Hematopoietic multipotent progenitor cell treated with erythropoietin and hydrocortisone succinate and interleukin-3 and kit ligand, for 4 days (in vitro differentiated cells): ENCODE measurements at places on chromosomes 2 and 18.

GRCh38 chr2:127485051-127485693 lies 41.1 kb downstream of the IWS1 start:
- peak; percentile 53 for DNase-seq

DNA sequence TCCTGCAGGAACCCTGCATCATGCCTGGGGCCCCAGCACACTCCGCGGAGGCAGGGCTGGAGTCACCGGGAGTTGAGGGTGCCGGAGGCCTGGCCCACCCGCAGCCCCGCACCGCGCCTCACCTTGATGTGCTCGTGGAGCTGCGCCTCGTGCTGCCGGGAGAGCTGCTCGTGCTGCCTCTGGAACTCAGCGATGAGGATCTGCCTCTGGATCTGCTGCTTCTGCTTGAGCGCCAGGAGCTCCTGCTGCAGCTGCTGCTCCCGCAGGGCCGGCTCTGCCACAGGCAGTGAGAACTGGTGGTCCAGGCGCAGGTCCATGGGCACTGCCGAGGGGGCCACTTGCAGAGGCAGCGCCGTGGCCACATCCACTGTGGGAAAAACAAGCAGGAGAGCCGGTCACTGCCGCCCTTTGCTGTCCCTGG lies 211.1 kb downstream of the HDAC4 start:
- no peak for DNase-seq

DNA sequence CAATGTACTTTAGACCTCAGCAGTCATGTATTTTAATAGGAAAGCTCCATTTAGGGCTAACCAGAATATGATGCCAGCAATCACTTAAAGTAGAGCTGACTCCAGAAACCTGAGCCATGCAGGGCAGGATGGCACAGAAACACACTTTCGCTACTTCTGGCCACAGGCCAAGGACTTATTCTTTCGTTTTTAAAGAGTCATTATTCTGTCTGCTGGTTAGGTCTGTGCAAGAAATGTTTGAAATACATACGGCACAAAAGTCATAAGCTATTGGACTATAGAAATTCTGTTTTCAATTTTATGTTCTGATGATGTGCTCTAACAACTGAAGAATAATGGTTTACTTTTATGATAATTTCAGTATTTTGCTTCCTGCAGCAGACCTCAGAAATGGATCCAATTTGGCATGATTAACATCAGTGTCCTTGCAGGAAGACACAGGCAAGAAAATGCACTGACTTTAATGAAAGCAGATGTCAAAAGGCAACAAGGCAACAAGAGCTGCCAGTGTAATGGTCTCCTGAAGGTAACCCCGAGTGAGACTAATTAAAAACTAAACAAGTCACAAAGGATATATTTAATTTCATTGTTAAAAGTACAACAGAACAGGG lies 114.4 kb upstream of the CHRNA1 start:
- DNase-seq: peak; percentile 6

DNA sequence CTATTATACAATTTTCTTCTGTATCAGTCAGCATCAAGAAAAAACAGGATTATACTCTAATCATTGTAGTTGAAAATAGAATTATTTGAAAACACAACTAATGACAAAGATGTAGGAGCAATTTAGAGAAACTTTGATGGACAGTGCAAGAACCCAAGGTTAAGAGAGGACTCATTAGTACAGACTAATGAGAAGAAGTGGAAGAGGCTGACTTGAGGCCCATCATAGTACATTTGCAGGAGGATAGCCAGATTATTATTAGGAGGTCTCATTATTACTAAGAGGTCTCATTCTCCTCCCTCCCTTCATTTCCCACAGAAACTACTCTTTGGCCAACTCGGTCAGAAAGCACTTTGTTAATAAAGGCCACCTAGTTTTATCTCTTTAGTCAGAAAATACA lies 1983.0 kb downstream of the SUCLG1 start:
- DNase-seq: no peak

GRCh38 chr2:239013678-239013976 lies 165.7 kb downstream of the TWIST2 start:
- no peak for DNase-seq

GRCh38 chr2:50748671-50749070 lies 283.3 kb downstream of the NRXN1 start:
- no peak for DNase-seq

DNA sequence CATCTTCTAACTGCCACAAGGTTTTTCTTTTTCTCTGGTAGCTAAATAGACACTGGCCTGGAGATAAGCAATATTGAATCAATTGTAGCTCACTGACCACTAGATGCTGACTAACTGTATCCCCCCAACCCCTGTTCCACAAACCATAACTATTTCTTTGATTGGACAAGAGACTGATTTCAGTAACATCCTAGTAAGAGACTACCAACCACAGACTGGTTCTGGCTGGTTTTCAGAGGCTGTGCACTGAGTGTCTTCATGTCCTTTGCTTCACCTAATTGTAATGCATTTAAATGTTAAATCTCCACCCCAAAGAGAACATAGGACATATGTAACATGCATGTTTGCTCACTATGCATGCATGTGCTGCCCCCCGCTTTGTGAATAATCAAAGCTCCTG lies 3.2 kb upstream of the AAK1 start:
- DNase-seq: no peak

DNA sequence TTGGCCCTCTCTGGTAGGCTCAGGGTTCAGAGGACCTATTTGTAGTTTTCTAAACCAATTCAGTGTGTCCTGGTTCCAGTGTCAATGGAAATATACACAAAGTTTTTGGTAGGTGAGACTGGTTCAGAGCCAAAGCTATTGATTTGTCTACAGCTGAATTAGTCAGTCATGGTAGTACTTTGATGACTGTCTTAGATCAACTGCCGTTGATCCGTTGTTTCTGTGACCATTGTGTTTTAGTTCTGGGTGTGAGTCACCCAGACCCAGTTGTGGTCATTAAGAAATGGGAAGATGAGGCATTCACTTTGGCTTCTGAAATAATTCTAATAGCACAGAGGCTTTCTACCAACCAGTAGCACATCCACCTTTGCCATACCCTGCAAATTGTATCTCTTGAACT lies 16.0 kb upstream of the RPE start:
- no peak for DNase-seq

- no peak for DNase-seq
Measured at GRCh38 chr2:71938659-71939587, 208.7 kb downstream of the CYP26B1 start.

GRCh38 chr2:154537024-154537423 lies 161.5 kb upstream of the KCNJ3 start:
- no peak for DNase-seq

- peak; percentile 27 for DNase-seq
Measured at GRCh38 chr18:25066516-25066915, 285.4 kb downstream of the ZNF521 start.

DNA sequence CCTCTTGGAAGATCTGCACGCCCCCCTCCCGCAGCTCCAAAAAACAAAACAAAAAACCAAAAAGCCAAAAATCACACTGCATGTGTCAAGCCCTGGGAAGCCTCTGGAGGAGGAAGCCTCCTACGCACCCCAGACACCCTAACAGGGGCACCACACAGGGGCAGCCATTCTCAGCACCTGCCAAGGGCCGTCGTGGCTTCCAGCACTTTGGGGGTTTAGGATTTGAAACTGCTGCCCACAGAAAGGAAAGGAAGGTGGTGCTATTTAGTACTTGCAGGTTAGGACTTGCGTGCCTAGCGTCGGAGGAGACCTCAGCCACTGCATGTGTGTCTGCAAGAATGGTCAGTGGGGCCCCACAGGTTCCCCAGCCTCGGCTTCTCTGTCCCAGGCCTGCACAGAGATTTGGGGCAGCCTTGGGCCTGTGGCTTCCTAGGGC lies 419 bp upstream of the GPR55 start:
- DNase-seq: no peak

DNA sequence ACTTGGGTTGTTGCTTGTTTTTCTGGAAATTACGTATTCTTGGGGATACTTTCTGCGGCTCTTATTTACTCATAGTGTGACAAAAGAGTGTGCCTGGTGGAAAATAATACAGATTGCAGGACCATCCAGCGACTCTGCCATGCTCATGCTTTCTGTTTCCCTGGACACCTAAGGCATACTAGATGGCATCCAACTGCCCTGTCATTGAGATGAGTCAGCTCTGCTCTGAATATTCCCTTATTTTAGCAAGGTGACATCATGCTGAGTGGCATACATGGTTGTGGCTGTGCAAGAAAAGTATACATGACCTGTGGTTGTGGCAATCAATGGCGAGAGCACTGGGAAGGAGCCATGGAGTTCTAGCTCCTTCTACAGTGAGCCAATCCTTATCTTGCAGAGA lies 471.0 kb downstream of the TMEM182 start:
- DNase-seq: no peak

GRCh38 chr18:34844732-34845459 lies 134.8 kb downstream of the DTNA start:
- DNase-seq: no peak

DNA sequence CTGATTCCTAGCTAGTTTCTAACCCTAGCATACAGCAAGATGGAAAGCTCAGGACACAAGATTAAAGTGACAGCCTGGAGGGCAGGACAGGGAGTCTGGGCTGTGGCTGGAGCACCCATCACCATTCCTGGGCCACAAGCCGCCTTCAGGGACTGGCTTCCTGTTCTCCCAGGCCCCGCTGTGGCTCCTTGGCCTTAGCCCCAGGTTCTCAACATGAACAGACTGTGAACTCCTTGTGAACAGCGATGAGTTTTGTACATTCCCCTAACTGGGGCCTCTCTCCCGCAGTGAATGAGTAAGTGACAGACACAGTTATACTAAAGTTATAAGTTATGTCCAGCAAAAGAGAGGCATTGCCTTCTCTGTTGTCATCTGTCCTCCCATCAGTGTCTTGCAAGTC lies 35.9 kb upstream of the SLC14A1 start:
- DNase-seq: no peak

DNA sequence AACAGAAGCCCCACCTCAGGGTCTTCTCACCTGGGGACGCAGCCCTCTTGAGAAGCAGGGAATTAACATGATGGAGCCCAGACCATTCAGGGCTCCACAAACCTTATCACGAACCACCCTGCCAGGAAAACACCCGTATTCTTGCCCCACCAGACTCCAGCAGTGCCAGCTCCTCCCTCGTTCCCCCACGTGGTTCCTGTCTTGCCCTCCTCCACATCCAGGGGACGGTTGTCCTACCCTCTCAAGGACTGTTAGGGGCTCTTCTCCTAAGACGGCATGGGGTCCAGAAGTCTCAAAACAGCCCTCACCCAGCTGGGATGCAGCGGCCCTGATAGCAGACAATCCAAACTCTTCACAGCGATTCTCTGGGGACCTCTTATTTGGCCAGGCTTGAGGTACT lies 372.2 kb upstream of the HS6ST1 start:
- DNase-seq: no peak

DNA sequence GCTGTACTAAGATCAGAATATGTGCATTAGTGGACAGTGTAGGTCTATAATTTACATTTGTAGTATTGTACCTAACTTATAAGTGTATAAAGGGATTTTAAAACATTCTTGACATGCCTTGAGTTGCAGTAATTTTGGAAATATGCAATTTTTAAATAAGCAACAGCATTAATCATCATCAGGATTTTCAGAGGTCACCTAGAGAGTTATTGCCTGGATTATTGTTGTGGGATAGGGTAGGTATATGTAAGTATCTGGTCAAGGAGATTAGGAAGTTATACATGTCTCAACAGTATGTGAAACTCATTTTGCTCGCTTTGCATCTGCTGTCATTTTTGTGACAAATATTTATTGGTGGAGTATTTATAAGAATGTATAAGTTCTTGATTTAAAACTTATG lies 184.2 kb downstream of the WDR7 start:
- DNase-seq: no peak

DNA sequence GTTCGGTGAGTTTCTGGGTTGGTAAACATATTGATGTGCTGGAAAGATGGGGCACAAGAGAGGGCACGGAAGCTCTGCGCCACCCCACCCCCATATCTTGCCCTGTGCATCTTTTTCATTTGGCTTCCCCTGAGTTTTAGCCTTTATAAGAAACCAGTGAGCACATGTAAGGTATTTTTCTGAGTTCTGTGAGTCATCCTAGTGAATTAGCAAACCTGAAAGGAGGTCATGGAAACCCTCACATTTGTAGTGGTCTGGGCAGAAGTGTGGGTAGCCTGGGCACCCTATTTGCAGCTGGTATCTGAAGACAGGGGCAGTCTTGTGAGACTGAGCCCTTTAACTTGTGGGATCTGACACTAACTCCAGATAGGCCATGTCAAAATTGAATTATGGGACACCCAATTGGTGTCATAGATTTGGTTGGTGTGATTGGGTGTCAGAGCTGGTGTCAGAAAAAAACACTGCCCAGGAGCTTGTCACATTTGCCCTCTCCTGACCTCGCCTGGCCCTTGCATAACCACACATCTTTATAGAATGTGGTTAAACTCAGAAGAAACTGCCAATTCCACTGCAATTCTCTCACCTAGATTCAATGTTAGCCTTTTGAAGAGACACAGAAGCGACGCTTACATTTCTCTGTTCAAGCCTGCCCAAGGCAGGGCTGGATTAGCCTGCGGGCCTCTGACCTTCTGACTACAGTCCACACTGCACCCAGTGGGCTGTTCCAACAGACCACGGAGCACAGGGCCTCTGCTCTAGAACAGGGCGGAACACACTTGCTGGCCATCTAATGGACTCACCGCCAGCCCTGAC lies 12.0 kb upstream of the GALM start:
- peak; percentile 77 for DNase-seq
